ENCODE measurements at places on chromosomes 7 and 10.

- no peak for DNase-seq
Measured at GRCh38 chr7:18393465-18394118, 102.0 kb upstream of the HDAC9 start.

GRCh38 chr10:88147000-88147798 is 283.8 kb downstream of the PTEN start:
- no peak for DNase-seq

- DNase-seq: no peak
Measured at GRCh38 chr10:130362308-130362761, 226.1 kb downstream of the GLRX3 start.

DNA sequence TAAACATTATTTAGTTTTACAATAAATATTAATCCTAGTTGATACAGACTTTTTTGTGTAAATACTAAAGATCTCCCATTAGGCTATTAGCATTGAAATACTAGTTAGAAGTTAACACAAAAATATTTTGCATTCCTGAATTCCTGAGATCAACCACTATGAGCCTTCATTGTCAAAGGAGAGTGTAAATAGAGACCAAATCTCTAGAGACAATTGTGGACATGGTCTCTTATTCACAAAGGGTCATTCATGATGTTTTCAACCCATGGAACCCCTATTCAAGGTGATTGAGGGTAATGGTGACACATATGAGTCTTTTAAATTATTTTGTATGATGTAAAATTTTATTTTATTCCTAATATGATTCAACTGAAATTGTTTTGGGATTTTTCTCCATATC is 1454.8 kb upstream of the LRRTM3 start:
- DNase-seq: no peak

DNA sequence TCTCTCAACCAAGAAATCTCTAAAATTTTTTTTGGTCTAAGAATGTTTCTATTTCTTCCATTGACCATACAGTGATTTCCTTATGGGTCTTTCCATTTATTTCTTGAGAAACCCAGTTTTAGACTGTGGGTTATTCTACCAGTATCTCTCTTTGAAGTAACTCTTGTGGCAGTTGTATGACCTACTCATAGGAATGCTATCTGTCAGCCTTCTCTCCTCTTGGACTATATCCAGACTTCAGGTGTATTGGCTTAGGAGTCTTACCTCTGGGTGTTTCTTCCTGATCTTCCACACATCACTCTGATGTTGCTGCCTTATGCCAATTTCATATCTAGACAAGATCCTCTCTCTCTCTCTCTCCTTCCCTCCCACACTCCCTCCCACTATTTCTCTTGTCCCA is 178.1 kb downstream of the BMPER start:
- DNase-seq: no peak

DNA sequence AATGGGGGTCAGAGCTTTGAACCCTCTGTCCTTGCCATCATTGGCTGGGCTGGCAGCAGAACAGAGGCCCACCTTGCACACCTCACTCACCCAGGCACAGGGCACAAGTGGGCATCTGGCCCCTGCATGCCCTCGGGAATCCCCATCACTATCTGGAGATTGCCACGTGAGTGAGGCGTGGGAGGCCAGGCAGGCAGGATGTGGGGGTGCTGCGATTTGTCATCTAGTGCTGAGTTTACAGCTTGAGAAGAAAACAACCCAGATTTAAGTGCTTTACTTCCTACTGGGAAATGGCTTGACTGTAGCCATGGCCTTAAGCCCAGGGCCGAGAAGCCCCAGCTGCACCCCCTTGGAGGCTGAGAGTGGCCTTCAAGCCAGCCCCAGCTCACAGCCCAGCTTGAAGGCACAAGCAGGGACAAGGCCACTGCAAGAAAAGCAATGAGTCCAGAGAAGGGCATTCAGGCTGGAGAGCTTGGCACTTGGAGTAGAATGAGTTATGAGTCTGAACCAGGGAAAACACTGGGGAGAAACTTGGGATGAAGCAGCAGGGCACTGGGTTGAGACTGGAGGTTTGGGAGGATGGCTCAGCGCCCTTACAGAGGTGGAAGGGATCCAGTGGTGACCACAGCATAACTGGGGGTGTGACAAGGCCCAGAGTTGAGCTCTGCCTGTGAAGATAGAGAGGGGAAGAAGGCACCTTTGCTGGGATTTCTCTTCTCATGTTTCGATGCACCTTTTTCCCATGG is 123.0 kb downstream of the CXCL12 start:
- DNase-seq: no peak

DNA sequence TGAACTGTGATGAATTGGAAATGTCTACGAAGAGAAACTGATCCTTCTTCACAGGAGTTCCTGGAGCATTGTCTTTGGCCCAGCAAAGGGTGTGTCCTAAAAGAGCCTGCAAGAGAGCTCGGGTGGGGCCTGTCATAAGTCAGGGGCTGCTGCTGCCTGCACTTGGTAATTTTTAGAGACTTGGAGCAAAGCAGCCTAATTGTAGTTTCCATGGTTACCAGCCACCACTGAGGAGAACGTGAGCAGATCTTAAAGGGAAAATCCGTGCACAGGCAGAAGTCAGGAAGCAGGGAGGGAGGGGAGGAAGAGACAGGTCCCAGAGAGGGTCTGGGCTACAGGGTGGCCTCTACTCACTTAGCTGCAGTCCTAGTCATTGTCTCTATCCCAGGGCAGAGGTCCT is 463.6 kb downstream of the PLXNA4 start:
- DNase-seq: no peak

DNA sequence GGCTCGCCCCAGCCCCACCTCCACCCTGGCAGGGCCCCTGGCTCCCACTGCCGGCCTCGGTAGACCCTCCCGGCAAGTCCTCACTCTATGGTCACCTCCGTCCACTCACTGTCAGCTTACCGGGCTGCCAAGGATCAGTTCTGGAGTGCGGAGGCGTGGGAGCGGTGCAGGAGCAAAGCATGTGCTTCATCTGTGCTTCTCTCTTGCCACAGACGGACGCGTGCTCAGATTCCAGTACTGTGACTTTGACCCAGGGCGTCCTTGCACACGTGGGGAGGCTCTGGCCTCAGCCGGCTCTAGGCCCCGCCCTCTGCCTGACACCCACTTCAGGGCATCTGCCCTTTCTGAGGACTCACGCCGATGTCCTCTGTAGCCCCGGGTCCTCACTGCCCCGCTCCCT is 547.5 kb upstream of the FOXK1 start:
- DNase-seq: no peak

DNA sequence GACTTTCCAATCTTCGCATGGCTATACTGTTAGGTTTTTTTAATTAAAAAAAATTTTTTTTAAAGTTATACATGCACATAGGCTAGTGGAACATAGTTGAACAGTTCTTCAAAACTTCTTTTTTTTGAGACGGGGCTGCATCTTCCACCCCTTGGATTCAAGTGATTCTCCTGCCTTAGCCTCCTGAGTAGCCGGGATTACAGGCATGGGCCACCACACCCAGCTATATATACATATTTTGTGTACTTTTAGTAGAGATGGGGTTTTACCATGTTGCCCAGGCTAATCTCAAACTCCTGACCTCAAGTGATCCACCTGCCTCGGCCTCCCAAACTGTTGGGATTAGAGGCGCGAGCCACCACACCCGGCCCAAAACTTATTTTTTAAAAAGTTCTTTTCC is 17.3 kb downstream of the ZNF777 start:
- no peak for DNase-seq

DNA sequence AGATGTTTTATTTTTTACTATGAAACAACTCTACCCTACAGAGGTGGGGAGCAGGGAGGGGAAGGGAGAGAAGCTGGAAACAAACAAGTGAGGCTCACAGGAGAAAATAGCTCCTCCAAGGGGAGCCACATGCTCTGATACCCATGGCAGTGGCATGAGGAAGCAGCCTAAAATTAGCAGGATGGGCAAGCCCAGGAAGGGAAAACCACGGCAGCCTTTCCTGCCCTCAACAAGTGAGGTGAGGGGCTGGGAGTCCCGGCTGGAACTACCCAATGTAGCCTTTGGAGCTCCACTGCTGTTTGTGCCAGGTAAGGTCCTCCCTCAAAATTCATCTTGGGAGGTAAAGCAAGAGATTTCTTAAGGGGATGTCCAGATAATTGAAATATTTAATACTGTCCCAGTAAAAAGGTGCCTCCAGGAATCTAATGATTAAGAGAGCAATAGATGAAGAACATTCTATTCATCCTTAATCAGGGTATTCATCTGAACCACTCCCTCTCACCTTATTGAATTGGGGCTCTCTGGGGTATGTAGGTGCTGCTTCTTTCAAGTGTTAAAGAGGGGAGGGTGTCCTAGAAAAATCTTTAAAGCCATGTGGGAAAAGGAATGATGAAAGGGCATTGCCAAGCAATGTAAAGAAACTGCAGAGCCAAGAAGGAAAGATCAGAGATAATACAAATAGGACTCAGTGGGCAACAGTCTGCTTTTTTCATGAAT is 12.8 kb upstream of the HERC4 start:
- no peak for DNase-seq

All from stimulated activated CD4-positive, alpha-beta T cell treated with anti-CD3 and anti-CD28 coated beads, Interleukin-4, amount 100 ng/mL, for 24 hours (primary cell).